Activated naive CD4-positive, alpha-beta T cell treated with anti-CD3 and anti-CD28 coated beads, Interleukin-2, amount 50 U/mL, for 72 hours (primary cell): ENCODE measurements at places on chromosomes 7 and 10. TPM values are rescaled to one million over a fixed set of nuclear protein-coding genes. Genes with fewer than 3 reads are reported as not detected.

CYP2C19 gene
- total RNA-seq, result not detected

TMEM26 gene
- not detected for total RNA-seq

TDRD1 gene
- 0.31 TPM for total RNA-seq

SEPHS1 gene
- total RNA-seq, result 60.3 TPM

EEPD1 gene
- 0.82 TPM for total RNA-seq

GRID2IP gene
- total RNA-seq, result 0.21 TPM

JCAD gene
- total RNA-seq, result 0.05 TPM

CFAP70 gene
- 0.36 TPM for total RNA-seq

TYW1B gene
- 2.8 TPM for total RNA-seq

ZNF365 gene
- total RNA-seq, result not detected

NPTX2 gene
- not detected for total RNA-seq

MMD2 gene
- not detected for total RNA-seq

SNCG gene
- total RNA-seq, result not detected

PAX4 gene
- not detected for total RNA-seq

ZNF804B gene
- not detected for total RNA-seq

C10orf67 gene
- total RNA-seq, result 1.5 TPM
